Panc1 (cell line): ENCODE measurements at places on chromosomes 3 and 15. TPM values are rescaled to one million over a fixed set of nuclear protein-coding genes. Genes with fewer than 3 reads are reported as not detected.

DNA sequence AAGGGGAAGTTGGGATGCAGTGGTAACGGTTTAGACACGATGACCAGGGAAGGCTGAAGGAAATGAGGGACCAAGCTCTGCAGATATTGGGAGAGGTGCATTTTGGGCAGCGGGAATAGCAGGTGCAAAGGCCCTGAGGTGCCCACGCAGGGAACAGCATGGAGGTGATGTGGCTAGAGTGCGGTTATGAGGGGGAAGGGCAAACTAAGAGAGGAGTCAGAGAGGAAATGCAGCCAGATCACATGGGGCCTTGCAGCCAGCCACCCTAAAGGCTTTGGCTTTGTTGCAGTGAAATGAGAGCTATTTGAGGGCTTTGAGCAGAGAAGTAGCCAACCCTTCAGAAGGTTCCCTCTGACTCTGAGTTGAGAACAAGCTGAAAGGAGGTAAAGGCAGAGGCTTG lies 2.6 kb downstream of the SPATA12 start:
- no peak for DNase-seq

DNA sequence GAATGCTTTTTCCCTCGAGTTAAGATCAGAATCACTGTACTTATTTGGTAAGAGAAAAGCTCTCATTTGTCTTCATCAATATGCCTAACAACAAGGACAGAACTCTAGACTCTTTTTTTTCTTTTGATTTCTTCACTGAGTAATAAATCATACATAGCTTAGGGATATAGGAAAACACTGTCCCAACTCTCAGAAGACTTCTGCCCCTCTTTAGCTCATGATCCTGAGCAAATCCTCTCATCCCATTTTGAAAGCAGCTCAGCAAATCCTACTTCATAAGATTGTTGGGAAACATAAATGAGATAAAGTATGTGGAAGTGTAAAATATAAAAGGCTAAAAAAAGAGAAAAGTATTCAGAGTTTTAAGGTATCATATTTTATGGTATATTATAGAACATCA lies 141.7 kb downstream of the ATP8B4 start:
- no peak for DNase-seq

GRCh38 chr3:118536764-118537163 lies 497.9 kb downstream of the IGSF11 start:
- no peak for DNase-seq

DNA sequence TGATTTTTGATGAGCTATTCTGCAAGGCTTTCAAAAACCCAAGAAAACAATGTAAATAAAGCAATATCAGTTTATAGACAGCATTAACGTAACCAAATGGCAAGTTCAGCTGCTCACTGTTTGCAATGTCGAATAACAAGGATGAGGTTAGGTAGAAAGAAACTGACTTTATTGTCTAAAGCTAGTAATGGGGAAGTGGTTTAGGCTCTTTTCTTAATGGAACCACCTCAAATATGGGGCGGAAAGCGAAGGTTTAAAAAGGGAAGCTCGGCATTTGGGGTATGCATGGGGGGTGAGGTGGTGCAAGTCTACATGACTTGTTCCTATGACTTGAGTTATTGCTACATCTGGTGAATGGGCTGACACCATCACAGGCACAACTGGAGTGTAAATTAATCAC lies 1060.2 kb downstream of the NSUN3 start:
- DNase-seq = no peak

- DNase-seq = no peak
Observed at GRCh38 chr15:62935300-62936081, 107.1 kb upstream of the TPM1 start.

GRCh38 chr15:30990446-30991254 lies 778 bp downstream of the MTMR10 start:
- DNase-seq = no peak

The PPIP5K1 gene
- 56.6 TPM for total RNA-seq

The ISLR2 gene
- total RNA-seq = 0.36 TPM

The XCR1 gene
- total RNA-seq = not detected

The STARD9 gene
- 13.4 TPM for total RNA-seq

The CISH gene
- total RNA-seq = 0.57 TPM

The NMNAT3 gene
- total RNA-seq = 1.9 TPM

The LRRK1 gene
- 88.0 TPM for total RNA-seq

The ARPC4 gene
- 117 TPM for total RNA-seq
